ENCODE measurements at places on chromosomes 2 and 18. TPM values are rescaled to one million over a fixed set of nuclear protein-coding genes. Genes with fewer than 3 reads are reported as not detected.

SERPINB3 gene
- total RNA-seq: not detected

PTMA gene
- 2,208 TPM for total RNA-seq

ERMN gene
- total RNA-seq: 11.9 TPM

ZNF385B gene
- not detected for total RNA-seq

LRRTM1 gene
- not detected for total RNA-seq

DNA sequence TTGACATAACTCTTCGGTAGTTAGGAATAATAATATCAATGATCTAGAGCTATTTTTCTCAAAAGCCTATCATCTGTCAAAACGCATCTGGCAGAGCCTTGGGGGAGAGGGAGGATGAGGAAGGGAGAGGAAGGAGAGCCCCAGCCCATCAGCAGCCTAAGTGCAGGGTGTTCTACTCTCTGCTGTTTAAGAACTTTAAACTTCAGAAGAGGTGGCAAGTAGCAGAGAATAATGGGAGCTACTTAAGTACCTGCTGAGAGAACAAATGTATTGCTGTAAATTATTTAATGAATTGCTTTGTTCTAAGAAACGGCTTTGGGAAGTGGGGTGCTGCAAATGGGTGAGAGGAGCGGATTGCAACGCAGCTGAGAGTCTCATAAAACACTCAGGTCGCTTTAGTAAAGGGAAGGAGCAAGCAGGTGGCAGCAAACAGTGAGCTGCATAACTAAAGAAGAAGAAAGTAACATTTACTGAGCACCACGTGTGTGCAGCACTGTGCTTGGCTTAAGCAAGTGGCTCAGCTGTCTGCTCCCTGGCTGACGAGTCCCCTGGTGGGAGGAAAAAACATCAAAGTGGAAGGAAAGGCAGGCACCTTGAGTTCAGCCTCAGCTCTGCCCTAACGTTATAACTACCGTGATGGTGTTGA is 26.3 kb upstream of the SH3RF3 start:
- no peak for DNase-seq

DNA sequence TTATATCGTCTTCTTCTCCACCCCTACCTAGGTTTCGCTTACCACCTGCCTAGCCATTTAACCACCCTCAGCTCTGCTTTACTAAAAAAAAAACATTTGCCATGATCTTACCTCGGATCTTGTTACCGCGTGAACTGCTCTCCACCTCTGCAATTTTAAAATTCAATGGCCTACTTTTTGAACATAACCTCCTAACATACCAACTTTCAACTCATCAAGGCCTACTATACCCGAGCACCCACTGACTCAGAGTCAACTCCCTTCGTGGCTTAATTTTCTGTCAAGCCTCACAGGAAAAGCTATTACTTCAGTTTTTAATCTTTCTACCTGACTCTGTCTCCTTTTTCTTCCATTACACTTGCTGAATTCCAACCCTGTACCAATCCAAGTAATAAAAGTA is 55.7 kb downstream of the ATAD2B start:
- no peak for DNase-seq

DNA sequence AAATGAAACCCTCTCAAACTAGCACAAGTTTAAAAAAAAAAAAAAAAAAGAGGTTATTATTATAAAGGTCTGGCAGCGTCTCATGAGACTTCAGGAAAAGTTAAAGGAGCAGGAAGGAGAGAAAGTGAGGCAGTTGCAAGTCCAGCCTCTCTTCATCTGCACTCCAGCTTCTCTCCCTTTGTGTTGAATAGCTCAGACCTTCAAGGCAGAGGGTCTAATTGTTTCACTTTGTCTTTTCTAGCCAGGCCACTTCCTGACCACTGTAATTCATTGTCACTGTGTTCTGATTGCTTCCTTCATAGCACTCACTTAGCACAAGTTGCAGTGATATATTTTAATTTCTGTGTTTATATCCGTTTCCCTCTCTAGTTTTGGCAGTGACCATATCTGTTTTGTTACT is 99.9 kb downstream of the SPATS2L start:
- DNase-seq: no peak

DNA sequence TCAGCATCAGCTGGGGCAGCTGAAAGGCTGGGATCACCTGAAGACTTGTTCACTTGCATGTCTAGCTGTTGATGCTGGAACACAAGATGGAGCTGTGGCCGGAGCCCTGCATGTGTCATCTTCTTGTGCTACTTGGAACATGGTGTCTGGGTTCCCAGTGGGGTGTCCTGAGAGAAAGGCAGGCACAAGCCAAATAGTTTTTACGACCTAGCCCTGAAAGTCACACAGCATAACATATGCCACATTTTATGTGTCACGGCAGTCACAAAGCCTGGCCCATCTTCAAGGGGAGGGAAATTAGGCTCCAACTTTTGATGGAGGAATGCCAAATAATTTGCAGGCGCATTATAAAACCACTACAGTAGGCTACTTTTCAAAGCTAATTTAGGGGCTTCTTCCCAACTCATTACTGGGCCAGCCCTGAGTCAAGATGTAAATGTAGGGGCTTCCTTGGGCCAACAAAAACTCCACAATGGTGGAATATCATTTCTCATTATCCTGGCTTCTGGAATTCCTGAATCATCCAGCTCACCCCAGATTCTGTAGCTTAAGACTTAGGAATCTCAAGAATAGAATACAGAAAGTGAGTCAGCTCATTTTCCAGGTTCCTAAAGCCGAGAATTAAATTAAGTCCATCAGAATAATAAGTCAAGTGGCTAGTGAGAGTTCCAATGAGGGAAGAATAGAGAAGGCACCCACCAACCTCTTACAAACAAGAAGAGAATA is 543.0 kb downstream of the TNS1 start:
- no peak for DNase-seq

DNA sequence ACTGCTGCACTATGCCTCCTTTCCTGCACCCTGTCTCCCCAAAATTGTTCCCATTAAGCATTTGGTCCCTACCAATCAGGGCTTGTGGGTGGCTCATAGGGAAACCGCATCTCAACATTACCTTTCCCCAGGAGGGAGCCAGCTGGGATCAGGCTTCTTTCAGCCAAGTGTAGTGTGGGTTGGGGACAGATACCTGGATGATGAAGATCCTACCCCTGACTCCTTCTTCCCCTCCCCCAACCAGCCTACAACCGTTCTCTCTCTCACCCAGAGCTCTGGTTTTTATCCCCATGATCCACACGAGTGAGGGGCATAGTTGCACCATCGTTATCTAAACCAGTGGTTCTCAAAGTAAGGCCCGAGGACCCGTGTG is 40.0 kb downstream of the ACOXL start:
- DNase-seq: no peak

DNA sequence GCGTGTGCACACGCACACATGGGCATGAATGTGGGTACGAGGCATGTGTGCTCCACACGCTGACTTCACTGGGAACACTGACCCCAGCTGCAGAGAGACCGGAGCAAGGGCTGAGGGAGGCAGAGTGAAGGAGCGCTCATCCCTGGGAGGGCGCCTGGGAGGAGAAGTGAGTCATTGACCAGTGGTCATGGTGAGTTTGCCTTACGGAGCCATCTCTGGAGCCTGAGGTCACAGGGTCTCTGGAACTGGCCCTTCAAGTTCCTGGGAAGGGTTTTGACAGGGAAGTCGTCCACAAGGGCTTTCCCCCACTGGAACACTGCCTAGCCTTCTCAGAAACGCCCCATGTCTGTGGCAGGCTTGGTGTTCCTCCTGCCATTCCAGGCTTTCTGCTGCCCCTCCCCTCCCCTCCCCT is 14.3 kb upstream of the TMEM185B start:
- DNase-seq: no peak

- no peak for DNase-seq
Observed at GRCh38 chr2:200300638-200301314, 5.7 kb upstream of the SPATS2L start.

- no peak for DNase-seq
Observed at GRCh38 chr2:166568409-166568808, 74.4 kb upstream of the SCN7A start.

GRCh38 chr2:219254590-219255201 is 978 bp upstream of the TUBA4A start:
- peak; percentile 79 for DNase-seq

- no peak for DNase-seq
Observed at GRCh38 chr2:137190411-137191195, 425.3 kb downstream of the THSD7B start.
